ENCODE measurements at places on chromosomes 3 and 15. TPM values are rescaled to one million over a fixed set of nuclear protein-coding genes. Genes with fewer than 3 reads are reported as not detected.

GPR149 gene
- not detected for total RNA-seq

DNA sequence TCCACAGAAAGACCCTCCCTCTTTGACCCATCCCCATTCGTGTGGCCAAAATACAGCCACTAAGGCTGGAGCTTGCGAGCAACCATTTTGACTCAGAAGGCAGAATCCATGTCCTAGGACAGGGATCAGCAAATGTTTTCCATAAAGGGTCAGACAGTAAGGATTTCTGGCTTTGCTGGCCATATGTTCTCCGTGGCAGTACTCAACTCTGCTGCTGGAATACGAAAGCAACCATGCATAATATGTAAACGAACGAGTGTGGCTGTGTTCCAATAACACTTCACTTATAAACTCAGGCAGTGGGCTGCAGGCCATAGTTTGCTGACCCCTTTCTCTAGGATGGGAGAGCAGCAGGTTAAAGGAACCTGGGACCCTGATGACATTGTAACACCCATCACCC lies 77.6 kb upstream of the WNT5A start:
- no peak for DNase-seq

GRCh38 chr15:61421938-61422337 lies 192.8 kb upstream of the RORA start:
- DNase-seq: no peak

DNA sequence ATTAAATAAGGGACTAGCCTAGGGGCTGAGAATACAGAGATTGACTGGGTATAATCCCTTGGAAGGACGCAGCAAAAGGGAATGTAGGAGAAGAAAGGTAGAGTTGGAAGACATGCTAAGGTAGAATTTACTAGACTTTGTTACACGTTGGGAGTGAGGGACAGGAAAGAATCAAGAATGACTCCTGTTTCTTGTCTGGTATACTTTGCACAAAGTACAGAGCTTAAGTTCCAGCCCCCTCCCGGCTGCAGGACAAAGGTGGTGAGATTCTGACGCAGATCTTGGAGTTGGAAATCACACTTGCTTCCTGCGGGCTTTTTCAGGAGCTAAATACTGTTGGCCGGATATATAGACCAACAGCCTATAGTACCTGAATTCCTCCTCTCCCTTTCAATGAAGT lies 895 bp downstream of the HYKK start:
- no peak for DNase-seq

- no peak for DNase-seq
Measured at GRCh38 chr3:27737091-27737490, 15.0 kb upstream of the EOMES start.

CYP1A2 gene
- total RNA-seq: not detected

DNA sequence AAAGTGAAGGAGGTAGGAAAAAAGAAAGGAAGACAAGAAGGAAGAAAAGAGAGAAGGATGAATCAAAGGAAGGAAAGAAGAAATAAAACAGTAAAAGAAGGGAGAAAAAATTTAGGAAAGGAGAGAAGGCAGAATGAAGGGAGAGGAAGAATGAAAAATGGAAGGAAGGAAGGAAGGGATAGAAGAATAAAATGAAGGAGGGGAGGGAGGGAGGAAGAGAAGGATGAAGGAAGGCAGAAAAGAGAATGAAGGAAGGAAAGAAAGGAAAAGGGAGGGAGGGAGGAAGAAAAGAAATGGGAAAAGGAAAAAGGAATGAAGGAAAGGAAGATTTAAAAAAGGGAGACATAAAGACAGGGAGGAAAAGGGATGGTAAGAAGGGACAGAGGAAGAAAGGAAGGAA lies 393.7 kb upstream of the GRM7 start:
- no peak for DNase-seq

All from transverse colon (tissue), 4 donors.